ENCODE measurements at places on chromosomes 1 and 21.

DNA sequence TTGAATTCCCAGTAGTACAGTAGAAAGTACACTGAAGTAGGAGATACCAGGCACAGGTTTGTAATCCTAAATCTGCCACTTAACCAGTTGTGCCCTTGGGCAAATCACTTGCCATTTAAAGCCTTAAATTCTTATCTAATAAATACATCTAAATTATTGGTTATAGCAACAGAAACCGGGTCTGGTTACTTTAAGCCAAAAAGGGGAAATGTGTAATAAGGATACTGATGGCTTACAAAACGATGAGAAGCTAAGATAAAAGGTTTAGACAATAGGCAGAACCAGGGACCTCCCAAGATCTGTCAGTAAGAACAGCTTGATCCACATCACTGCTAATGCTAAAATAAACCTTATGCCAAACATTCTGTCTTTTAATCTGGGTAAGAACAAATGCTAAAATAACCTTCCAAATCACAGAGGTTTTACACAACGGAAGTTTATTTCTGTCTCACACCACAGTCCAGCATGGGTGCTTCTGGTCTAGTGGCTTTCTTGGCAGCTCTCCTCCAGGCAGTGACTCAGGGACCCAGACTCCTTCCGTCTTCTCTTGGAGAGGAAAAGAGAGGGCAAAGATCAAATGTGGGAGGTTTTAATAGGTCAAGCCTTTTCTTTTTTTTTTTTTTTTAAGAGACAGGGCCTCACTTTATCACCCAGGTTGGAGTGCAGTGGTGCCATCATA, 16.5 kb upstream of the ZMYM1 start:
- DNase-seq: no peak

GRCh38 chr1:182092336-182092735, 30.8 kb upstream of the ZNF648 start:
- no peak for DNase-seq

- no peak for DNase-seq
Measured at GRCh38 chr21:46084709-46085108, 13.2 kb upstream of the COL6A2 start.

DNA sequence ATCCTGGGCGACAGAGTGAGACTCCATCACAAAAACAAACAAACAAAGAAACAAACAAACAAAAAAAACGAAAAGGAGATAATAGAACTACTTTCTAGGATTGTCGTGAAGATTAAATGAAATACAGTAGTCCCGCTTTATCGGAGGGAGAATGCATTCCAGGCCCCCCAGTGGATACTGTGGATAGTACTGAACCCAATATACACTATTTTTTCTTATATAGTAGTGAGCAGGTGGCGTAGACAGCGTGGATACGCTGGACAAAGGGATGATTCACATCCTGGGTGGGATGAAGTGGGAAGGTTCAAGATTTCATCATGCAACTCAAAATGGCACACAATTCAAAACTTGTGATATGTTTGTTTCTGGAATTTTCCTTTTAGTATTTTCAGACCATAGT, 8.0 kb downstream of the SLC35F3 start:
- no peak for DNase-seq

DNA sequence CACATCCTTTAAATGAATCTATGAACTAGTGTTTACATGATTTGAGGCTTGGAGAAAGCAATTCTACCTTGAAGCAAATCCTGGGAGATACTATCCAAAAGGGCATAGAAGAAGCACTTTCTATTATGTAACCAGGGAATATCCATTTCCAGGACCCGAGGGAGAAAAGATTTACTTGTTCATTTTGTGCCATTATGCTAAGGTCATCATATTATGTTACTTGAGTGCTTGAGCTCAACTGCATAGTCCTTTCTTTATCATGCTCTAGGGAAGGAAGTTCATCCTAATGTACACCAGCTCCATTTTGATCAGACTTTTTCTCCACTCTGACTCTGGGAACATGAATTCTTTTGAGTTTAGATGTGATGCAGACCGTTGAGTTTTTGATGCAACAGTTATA, 188.6 kb upstream of the SNX7 start:
- DNase-seq: no peak

- DNase-seq: no peak
Measured at GRCh38 chr21:26153758-26154157, 16.8 kb downstream of the APP start.

DNA sequence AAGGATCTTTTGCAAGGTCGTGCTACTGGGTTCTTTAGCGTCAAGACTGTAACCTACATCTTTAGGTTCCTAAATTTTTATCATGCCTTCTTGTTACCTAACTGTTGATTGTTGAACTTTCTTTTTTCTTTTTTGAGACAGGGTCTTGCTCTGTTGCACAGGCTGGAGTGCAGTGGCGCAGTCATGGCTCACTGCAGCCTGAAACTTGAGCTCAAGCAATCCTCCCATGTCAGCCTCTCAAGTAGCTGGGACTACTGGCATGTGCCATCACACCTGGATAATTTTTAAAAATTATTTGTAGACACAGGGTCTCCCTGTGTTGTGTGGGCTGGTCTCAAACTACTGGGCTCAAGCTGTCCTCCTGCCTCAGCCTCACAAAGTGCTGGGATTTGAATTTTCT, 52.9 kb downstream of the NFIA start:
- DNase-seq: no peak

- DNase-seq: no peak
Measured at GRCh38 chr21:43352568-43353281, 74.2 kb downstream of the SIK1 start.

DNA sequence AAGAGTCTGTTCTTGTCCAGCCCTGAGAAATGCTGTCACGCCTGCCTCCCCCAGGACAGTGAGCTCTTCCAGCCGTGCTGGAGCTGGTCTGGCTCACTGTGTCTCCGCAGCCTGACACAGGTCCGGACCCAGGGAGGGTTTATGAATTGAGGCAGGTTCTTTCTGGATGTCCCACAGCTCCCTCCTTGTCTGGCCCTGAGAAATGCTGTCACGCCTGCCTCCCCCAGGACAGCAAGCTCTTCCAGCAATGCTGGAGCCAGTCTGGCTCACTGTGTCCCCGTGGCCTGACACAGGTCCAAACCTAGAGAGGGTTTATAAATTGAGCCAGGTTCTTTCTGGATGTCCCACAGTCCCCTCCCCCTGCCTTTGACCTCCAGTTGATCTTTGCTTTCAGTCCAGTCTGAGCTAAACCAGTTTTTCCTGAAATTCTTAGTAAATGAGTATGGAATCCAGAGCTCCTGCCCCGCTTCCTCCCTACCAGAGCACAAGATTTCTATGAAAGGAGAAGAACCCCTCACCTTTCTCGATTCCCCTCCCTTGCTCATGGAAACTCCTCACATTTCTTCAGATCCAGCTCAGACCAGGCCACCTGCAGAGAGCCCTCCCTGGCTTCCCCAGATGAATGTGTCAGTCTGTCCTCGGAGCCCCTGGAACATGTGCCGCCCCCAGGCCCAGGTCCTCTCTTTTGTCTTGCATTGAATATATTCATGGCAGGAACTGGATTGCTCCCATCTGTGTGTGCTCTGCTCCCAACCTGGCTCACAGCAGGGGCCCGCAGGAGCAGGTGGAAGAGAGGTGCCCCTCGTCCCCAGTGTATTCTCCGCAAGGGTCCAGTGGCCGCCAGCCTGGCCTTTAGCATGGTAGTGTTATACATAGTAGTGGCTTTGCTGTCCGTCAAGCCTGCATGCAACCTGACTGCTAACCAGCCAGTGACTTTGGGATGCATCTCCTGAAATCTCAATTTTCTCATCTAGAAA, 116.3 kb downstream of the EPHB2 start:
- no peak for DNase-seq

DNA sequence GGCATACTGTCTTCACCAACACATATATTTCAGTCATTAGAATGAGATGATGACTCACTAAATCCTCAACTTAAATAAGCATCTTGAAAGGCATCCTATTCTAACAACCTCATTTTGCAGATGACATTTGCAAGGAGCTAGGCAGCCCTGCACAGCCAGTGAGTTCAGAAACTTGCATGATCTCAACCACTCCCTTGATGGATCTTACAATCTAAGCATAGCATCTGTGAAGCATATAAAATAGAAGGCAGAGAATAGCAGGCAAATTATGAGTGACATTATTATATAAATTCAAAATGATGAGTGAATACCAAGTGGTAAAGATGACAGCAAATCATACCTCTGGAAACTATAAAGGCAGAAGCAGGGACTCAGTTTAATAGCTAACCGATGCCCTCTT, 31.6 kb downstream of the KRTAP20-3 start:
- DNase-seq: no peak

- no peak for DNase-seq
Measured at GRCh38 chr1:60894130-60894529, 188.2 kb upstream of the NFIA start.

DNA sequence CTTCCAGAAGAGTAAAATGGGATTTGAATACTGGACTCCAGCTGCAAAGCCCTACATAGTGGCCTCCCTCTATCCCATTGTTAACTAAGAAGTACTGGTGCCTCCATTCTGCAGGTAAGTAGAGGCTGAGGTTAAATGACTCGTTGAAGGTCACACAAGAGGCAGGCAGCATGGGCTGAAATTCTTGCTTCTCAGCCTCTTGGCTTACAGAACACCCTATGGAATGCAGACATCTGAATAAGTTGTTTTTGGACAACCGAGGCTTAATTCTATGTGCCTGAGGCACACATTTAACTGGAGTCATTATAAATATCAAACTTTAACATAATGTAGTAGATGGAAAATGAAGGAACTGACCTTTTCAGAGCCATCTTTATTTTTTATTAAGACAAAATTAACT, 5.7 kb downstream of the DNAJC11 start:
- DNase-seq: no peak

GRCh38 chr1:184037849-184038591, 492 bp upstream of the COLGALT2 start:
- no peak for DNase-seq

- DNase-seq: no peak
Measured at GRCh38 chr1:221709854-221710253, 32.0 kb downstream of the DUSP10 start.

- DNase-seq: peak; percentile 49
Measured at GRCh38 chr1:52142220-52143183, 613 bp downstream of the ZFYVE9 start.

GRCh38 chr1:50779801-50780200, 180.3 kb downstream of the FAF1 start:
- no peak for DNase-seq

DNA sequence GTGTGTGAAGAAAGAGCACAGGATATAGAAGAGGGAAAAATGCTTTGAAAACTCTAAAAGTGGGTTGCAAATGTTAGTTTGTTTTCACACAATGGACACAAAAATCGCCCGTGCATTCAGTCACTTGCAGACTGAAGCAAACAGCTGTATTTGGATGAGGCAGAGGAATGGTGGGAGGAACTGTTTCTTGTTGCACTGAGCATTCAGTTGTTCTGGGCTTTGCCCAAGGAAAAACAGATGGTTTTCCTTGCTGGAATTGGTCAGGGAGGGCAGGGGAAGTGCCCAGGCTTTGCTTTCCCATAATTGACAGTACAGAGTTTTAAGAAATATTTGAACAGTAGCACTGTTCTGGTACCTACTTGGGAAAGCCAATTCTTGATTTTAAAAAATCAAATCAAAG, 19.5 kb upstream of the WARS2 start:
- no peak for DNase-seq

- DNase-seq: peak; percentile 64
Measured at GRCh38 chr1:25549273-25550154, 6.1 kb downstream of the LDLRAP1 start.

DNA sequence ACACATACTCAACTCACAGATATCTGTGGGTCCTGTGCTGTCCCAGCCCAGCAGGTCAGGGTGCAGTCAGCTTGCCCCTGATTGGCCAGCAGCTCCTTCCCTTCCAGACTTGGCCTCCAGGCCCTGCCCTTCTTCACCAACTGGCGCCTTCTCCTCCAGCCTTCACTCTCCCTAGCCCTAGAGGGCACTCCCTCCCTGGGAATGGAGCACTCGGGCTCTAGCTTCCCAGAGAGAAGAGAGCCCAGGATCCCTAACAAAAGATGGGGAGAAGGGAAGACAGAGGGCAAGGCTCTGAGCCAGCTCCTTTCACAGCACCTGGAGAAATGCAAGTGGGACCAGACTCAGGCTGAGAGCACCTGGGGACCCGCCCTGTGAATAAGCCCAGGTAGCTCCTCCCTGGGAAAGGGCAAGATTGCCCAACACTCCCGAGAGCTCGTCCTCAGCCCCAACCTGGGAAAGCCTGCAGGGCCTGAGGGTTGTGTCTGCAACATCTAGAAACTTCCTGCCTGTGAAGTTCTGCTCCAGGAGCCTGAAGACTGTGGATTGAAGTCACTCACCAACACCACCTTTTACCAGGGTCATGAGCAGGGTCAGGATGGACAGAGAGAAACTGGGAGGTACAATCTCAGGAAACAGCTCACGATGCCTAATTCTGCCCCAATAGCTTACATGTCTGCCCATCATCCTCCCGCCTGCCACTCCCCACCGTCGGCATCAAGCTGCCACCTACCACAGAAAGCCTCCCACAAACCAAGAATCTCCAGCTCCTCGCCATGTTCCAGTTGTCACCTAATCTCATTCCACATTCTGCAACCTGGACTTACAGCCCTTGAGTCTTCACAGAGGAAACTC, at the start of gene PGLYRP4:
TSS of gene PGLYRP4 (minus strand) at position 331 of the 852 bp plus-strand sequence. CDS start 909 bp downstream, outside the sequence.
- DNase-seq: no peak

GRCh38 chr21:37073417-37074196, 553 bp downstream of the TTC3 start:
- peak; percentile 66 for DNase-seq

DNA sequence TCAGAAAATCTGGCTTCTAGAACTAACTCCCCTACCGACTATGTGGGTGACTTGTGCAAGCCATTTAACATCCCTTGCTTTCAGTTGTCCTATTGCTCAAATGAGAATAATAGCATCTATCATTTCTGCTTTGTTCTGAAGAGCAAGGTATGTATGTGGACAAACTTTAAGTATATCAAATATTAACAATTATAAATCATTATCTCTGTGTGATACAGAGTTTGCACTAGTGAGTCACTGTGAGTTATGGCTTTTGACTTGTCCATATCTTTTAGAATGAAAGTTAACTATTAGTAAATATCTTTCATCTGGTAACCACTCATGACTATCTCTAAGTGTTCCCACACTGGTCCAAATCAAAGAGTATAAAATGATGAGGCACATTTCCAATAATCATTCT, 812.9 kb upstream of the ADGRL2 start:
- no peak for DNase-seq

DNA sequence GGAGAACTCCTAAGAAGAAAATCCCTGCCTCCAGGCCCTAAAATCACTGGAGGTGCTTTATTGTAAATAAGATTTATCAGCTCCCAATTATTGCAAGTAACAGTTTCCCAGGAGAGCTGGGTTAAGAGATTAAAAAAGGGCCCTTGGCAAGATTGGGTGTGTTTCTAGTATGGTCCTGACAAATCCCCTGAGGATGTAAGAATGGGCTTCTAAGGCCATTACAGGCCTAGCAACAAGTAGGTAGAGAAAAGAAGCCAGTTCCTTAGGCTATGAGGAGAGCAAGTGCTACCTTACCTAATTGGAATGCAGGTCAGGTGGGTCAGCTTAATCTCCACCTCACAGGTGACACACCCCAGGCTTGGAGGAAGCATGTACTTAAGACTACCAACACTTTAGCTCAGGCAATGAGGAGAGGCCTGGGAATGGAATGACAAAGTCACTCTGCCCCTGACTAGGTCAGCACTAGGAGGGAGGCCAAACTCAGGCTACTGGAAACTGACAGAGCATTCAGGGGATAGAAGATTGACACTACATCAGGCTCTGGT, 6.8 kb upstream of the OTUD7B start:
- DNase-seq: no peak
